ENCODE measurements at places on chromosomes 7 and 10.

DNA sequence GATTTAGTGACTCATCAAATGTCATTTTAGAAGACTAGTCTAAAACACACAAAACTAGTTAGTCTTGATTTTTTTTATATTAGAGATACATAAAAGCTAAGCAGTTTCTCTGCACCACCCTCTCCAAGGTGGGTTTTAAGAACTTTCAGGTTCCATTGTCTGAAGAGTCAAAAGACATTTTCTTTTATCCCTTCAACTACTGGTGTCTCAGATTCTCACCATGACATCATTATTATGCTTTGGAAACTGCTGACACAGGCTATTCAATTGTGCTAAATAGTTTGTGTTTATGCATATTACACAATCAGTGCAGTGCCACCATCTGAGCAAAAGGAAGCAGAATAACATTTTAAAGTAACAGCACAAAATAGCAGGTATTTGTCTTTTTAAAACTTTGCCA is 52.2 kb downstream of the IGF2BP3 start:
- peak; percentile 15 for DNase-seq

GRCh38 chr7:144629011-144629410 is 206.8 kb downstream of the TPK1 start:
- no peak for DNase-seq

- DNase-seq, result no peak
These were observed 62.0 kb downstream of the FAM13C start for GRCh38 chr10:59300386-59300785.

DNA sequence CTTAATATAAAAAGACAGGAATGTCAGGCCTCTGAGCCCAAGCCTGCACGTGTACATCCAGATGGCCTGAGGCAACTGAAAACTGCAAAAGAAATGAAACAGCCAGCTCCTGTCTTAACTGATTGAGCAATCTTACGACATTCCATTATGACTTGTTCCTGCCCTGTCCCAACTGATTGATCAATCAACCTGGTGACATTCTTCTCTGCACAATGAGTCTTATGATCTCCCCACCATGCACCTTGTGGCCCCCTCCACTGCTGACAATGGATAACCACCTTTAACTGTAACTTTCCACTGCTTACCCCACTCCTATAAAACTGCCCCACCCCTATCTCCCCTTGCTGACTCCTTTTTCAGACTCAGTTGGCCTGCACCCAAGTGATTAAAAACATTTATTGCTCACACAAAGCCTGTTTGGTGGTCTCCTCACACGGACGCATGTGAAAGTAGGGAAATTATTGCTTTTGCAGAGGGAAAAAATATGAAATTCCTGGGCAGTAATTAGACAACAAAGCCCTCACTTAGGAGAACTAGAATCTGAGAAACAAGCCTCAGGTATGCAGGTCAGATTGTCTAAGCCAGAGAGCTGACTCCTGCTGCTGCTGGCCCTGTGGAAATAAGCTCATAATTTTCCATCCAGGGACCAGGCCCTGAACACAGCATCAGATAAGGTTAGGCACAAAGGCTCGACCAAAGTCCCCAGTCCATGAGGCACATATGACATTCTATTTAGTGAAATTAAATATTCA is 5.3 kb downstream of the CYP3A7 start:
- DNase-seq, result peak; percentile 79

DNA sequence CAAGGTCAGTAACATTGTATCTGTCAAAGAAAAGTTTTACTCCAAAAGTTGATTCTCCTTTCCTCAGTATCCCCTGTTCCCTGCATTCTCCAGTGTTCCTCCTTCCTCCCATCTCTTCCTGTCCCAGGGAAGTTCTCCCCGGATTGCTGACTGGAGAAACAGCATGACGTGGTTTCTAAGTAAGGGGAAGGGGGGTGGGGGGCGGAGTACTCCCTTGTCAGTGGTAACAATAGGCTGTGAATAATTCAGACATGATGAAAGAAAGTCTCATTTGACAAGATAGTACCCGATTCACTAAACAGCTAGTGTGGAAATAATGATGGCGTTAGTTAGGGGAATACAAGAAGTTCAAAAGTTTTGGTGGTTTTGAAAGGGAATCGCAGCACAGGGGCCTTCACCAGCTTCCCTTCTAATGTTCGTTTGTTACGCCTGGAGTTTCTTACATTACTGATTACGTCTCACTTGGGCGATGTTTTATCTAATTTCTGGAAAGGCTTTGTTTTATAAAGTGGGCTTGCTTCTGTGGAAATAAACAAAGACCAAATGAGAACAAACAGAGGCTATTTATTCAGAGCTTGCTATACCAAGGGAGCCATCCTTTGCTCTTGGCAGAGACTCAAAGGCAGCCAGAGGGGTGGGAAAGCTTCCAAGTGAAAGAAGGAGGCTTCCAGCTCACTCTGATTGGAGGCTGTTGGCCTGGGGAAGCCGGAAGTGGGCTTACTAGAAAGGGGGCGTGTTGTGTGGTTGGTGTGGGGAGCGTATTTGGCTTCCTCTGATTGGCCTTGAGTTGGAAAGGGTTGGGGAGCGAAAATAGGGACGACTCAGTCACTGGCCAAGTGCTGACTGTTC is 453.7 kb downstream of the SDK1 start:
- no peak for DNase-seq

DNA sequence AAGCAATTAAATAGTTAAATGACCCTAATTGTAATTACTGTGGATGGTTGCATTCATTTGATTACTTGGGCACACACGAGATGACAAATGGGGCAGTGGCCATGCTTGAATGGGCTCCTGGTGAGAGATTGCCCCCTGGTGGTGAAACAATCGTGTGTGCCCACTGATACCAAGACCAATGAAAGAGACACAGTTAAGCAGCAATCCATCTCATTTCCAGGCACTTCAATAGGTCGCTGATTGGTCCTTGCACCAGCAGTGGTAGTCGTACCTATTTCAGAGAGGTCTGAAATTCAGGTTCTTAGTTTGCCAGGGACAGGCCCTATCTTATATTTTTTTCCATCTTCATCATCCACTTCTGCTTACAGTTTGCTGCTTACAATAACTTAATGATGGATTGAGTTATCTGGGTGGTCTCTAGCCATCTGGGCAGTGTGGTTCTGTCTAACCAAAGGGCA is 8.3 kb downstream of the PCBD1 start:
- DNase-seq, result peak; percentile 86

DNA sequence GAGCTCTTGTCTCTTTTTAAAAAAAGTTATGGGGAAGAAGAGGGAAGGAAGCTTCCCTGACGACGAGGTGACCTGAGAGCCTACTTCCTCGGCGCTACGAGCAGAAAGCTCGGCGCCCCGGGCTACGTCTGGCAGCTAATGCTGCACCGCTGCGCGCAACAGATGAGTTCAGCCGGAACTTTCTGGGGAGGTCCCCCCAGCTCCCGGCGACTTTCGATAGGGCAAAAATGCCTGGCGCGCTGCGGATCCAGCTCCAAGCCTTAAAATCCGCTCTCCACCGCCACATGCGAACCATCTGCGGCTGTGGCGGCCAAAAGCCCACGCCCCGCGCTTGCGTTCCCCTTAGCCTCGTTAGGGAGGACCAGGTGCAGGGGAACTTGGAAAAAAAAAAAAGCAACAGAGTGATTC is 621 bp downstream of the P4HA1 start:
- DNase-seq, result peak; percentile 83

GRCh38 chr7:18086165-18087025 is 58.7 kb upstream of the PRPS1L1 start:
- peak; percentile 28 for DNase-seq

GRCh38 chr10:13400196-13400965 is 52.3 kb upstream of the SEPHS1 start:
- DNase-seq, result no peak

GRCh38 chr10:101783736-101784118 is 481 bp upstream of the NPM3 start:
- DNase-seq, result no peak

DNA sequence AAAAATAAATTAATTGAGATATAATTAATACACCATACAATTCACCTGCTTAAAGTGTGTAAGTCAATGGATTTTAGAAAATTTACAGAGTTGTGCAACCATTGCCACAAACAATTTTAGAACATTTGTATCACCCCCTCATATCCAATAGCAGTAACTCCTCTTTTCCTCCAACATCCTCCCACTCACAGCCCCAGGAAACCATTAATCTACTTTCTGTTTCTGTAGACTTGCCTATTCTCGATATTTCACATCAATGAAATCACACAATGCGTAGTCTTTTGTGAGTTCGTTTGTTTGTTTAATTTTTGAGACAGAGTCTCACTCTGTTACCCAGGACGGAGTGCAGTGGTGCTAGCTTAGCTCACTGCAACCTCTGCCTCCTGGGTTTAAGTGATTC is 13.7 kb upstream of the HERC4 start:
- DNase-seq, result no peak

DNA sequence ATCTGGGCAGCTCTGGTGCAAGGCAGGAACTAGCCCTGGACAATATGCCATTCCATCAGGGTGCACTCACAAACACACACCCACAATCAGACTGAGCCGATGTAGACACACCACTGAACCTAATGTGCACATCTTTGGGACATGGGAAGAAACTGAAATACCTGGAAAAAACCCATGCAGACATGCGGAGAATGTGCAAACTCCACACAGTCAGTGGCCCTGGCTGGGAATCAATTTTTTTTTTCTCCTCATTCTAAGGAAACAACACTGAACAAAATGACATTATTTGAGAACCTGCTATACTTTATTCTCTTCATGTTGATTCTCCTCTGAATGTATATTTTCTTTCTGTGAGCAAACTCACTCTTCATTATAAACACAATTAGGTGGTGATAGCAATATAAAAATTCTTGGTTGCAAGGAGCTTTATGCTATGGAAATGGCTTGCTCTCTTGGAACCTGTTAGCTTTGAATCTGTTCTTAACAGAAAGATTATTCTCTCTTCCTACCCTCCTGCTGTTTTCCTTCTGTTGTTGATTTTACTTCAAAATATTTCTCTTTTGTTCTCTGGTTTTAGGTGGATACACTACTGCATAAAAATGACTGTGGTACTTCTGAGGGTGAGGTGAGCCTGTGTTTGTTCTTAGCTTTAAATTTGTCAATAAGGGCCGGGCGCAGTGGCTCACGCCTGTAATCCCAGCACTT is 33.0 kb upstream of the MICU1 start:
- no peak for DNase-seq

DNA sequence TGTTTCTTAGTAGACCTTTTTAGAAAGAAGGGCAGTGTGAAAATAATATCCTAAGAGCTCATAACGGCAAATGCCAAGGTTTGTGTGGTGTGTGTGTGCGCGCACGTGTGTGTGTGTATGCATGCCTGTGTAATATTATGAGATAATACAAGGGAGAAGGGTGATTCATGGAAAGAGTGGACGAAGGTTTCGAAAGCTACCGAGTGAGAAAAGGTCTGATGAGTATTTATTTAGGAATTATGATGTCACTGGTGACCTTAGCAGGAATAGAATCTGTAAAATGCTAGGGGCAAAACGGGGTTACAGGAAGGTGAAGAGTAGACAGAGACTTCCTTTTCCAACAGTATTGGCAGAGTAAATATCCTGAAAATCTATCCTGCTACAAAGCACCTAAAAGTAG is 107.3 kb downstream of the AHR start:
- peak; percentile 94 for DNase-seq

GRCh38 chr10:71921324-71922027 is 42.7 kb upstream of the CHST3 start:
- DNase-seq, result no peak

DNA sequence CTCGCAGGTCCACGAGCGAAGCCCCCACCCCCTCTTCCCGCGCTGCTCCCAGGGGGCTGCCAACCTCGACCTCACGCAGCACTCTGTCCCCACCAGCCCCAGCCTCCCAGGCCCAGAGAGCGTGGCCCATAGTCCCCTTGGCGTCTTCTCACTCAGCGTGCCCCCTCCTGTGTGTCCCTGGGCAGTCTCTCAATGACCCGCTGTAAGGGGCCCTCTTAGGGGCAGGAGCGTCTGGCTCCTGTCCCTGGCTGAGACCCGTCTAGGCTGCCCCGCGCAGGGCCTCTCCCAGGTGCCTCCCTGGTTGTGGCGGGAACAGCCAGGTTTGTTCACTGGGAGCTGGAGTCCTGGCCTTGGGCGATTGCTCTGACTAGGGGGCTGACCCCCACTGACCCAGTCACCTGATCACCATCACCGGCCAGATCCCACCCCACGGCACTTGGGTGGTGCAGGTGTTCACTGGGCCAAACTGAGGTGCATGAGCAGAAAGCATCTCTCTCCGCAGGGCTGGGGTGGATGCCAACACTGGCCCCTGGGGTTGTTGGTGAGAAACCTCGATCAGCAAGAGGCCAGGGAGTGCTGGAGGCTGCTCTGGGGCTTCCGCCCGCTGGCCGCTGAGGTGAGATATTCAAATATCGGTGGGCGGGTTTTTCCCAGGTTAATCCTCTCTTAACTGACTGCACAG is 12.6 kb upstream of the WDFY4 start:
- no peak for DNase-seq

GRCh38 chr10:85917601-85918000 is 449.0 kb downstream of the GRID1 start:
- no peak for DNase-seq

GRCh38 chr10:95567903-95568630 is 6.9 kb upstream of the SORBS1 start:
- no peak for DNase-seq

- no peak for DNase-seq
These were observed 10.8 kb downstream of the ZNF394 start for GRCh38 chr7:99489235-99489634.

DNA sequence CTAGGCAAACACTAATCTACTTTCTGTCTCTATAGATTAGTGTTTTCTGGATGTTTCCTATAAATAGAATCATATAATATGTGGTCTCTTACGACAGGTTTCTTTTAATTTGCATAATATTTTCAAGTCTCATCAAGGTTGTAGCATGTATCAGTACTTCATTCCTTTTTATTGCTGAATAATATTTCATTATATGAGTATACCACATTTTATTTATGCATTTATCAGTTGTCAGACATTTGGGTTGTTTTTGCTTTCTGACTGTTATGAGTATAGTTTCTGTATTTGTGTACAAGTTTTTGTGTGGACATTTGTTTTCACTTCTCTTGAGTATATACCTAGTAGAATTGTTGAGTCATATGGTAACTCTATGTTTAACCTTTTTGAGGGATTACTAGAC is 48.2 kb downstream of the SHOC2 start:
- no peak for DNase-seq

DNA sequence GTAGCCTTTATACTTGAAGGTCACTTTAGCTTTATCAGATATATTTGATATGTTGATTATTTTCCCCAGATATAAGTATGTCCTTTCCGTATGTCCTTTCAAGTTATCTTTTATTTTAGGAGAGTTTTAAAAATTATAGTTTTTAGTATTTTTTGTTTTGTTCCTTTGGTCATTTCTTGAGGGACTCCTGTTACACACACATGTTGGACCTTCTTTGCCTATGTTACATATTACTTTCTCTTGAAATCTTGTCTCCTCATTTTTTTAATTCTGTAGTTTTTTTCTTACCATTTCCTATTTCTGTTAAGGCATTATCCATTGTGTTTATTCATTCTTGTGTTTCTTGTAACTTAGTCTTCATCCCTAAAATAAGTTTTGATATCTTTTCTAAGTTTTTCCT is 23.9 kb downstream of the GLCCI1 start:
- DNase-seq, result no peak

DNA sequence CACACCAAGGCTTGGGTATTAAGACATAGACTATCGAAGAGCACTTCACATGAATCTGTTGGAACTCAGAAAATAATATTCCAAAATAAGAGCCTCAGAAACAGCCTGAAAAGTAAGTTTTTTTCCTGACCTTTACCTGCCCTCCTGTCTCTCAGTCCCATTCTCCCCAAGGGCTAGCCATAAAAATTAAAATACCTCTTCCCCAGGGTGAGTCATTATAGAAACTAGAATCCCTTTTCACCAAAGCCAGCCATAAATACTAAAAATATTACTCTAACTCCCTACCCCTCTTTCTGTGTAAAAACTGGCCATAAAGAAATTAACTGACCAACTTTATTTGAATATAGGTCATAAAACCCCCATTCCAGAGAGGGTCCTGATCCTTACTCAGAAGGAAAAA is 87.9 kb upstream of the TMEM106B start:
- no peak for DNase-seq

Data from trophoblast cell (in vitro differentiated cells and primary cell).